ENCODE measurements at places on chromosomes 7 and 10. TPM values are rescaled to one million over a fixed set of nuclear protein-coding genes. Genes with fewer than 3 reads are reported as not detected.

DNA sequence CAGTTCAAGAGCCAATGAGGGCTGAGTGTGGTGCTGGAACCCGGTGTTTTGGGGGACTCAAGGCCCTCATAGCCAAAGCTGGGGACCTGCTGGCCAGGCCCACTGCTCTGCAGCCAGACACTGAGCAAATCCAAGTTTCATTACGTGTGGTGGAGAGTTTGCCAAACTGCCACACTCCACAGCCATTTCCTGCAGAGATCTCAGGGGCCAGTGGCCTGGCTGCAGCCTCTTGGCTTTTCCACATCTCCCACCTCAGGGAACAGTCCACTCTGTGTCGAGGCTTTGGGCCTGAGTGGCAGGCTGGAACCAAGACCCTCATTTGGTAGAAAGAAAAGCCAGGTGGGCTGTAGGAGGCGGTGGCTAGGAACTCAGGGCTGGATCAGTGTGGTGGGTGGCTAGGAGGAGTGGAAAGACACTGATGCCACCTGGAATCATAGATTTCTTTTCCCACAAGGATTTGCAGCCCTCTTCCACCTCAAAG lies 3.2 kb downstream of the HOXA11 start:
- peak; percentile 72 for DNase-seq

GRCh38 chr10:91296471-91296870 lies 76.0 kb downstream of the PCGF5 start:
- no peak for DNase-seq

- DNase-seq, result no peak
Observed at GRCh38 chr7:130956417-130957136, 222.6 kb upstream of the KLF14 start.

GRCh38 chr10:112184379-112184778 lies 814 bp upstream of the GPAM start:
- no peak for DNase-seq

The TAS2R3 gene
- 0.83 TPM for total RNA-seq

All from sigmoid colon (tissue), 7 donors.